Bronchial smooth muscle cell (primary cell): ENCODE measurements at places on chromosomes 3 and 15. TPM values are rescaled to one million over a fixed set of nuclear protein-coding genes. Genes with fewer than 3 reads are reported as not detected.

Gene KCNH8
- under 0.01 TPM in 1 of 2 replicates, not detected in the other for total RNA-seq

Gene EFHB
- total RNA-seq: 0.16 TPM in 1 of 2 replicates, not detected in the other

Gene RNF111
- 10.4 and 11.7 TPM in 2 replicates for total RNA-seq

Gene GOLGA8K
- total RNA-seq: 0.16 and 0.17 TPM in 2 replicates

Gene TMCO5A
- not detected in 2 replicates for total RNA-seq

Gene ANKRD63
- not detected in 2 replicates for total RNA-seq

Gene CPLX3
- total RNA-seq: under 0.01 TPM in 1 of 2 replicates, not detected in the other

Gene CPEB1
- 21.4 and 26.9 TPM in 2 replicates for total RNA-seq

Gene PLA2G4D
- total RNA-seq: not detected in 2 replicates

Gene RAD18
- 2.8 and 4.9 TPM in 2 replicates for total RNA-seq

Gene THRB
- 0.09 and 0.79 TPM in 2 replicates for total RNA-seq

Gene ATP2C1
- total RNA-seq: 141 and 186 TPM in 2 replicates

Gene IL5RA
- total RNA-seq: under 0.01 TPM in 1 of 2 replicates, not detected in the other

Gene BFSP2
- not detected in 2 replicates for total RNA-seq

Gene CGNL1
- total RNA-seq: 0.16 and 0.26 TPM in 2 replicates

Gene MAGEL2
- total RNA-seq: under 0.01 TPM in 2 replicates

Gene NOX5
- total RNA-seq: 0.63 and 1.8 TPM in 2 replicates

Gene TM6SF1
- total RNA-seq: 1.9 and 2.0 TPM in 2 replicates

Gene GOLGA8T
- under 0.01 and 0.17 TPM in 2 replicates for total RNA-seq

Gene METTL6
- total RNA-seq: 25.0 and 26.5 TPM in 2 replicates

Gene DLL4
- total RNA-seq: under 0.01 and 0.16 TPM in 2 replicates

Gene FBXL22
- total RNA-seq: under 0.01 and 0.16 TPM in 2 replicates

Gene GOLGA8Q
- 2.8 and 4.1 TPM in 2 replicates for total RNA-seq

Gene RAB7A
- total RNA-seq: 51.7 and 57.2 TPM in 2 replicates

Gene CCDC191
- total RNA-seq: 1.7 and 2.7 TPM in 2 replicates

Gene C2CD4B
- total RNA-seq: not detected in 2 replicates

Gene CELSR3
- 0.52 and 1.1 TPM in 2 replicates for total RNA-seq

Gene MLF1
- 8.2 and 24.6 TPM in 2 replicates for total RNA-seq

Gene TRH
- not detected in 2 replicates for total RNA-seq

Gene RHCG
- 0.16 and 0.43 TPM in 2 replicates for total RNA-seq

Gene CEP97
- 8.7 and 10.1 TPM in 2 replicates for total RNA-seq

Gene NRG4
- not detected in 2 replicates for total RNA-seq

Gene RETNLB
- total RNA-seq: not detected in 2 replicates

Gene NR2E3
- 0.09 and 0.47 TPM in 2 replicates for total RNA-seq

Gene CLSTN2
- 0.09 and 0.16 TPM in 2 replicates for total RNA-seq

Gene GHRL
- total RNA-seq: not detected in 2 replicates

Gene ACAN
- total RNA-seq: under 0.01 and 0.09 TPM in 2 replicates

Gene PLSCR2
- total RNA-seq: 0.32 TPM in 1 of 2 replicates, not detected in the other

Gene TP53BP1
- total RNA-seq: 81.7 and 84.2 TPM in 2 replicates

Gene GAP43
- 3.9 and 6.1 TPM in 2 replicates for total RNA-seq

Gene ZNF592
- total RNA-seq: 2.0 and 2.3 TPM in 2 replicates

Gene MST1
- 8.3 and 9.9 TPM in 2 replicates for total RNA-seq

Gene HDAC11
- 17.2 and 19.3 TPM in 2 replicates for total RNA-seq

Gene CAMK1
- 38.5 and 52.0 TPM in 2 replicates for total RNA-seq

Gene SPATA12
- total RNA-seq: under 0.01 TPM in 1 of 2 replicates, not detected in the other

Gene UBXN7
- 19.4 and 19.8 TPM in 2 replicates for total RNA-seq

Gene IL17RE
- total RNA-seq: 0.52 and 0.63 TPM in 2 replicates

Gene NMB
- total RNA-seq: 1.3 and 2.4 TPM in 2 replicates

Gene CDCP1
- total RNA-seq: 1.4 and 5.5 TPM in 2 replicates

Gene TUSC7
- total RNA-seq: under 0.01 TPM in 1 of 2 replicates, not detected in the other

Gene FHIT
- total RNA-seq: 0.77 and 0.95 TPM in 2 replicates

Gene KNL1
- 0.52 and 1.7 TPM in 2 replicates for total RNA-seq
